ENCODE measurements at places on chromosomes 5 and 9.

DNA sequence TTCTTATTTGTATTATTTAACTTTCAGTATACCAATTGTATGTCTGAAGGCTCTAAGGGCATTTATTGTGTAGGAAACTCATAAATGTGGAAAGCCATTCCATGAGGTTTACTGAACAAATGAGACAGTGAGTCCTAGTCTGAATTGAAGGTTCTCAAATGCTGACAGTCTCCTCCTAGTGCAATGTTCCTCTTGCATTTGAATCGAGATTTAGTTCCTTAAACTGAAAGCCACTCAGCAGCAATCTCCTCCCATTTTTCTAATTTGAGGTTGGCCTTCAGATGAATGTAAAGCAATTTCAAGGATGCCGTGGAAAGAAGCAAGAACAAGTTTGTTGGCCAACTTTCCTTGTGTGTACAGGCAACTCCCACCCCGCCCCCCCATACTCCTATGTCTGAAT, 493.2 kb upstream of the KLF4 start:
- no peak for DNase-seq

- no peak for DNase-seq
These were observed 80.4 kb upstream of the OSMR start for GRCh38 chr5:38765399-38765861.

GRCh38 chr9:93815135-93815534, 140.0 kb downstream of the BARX1 start:
- no peak for DNase-seq

DNA sequence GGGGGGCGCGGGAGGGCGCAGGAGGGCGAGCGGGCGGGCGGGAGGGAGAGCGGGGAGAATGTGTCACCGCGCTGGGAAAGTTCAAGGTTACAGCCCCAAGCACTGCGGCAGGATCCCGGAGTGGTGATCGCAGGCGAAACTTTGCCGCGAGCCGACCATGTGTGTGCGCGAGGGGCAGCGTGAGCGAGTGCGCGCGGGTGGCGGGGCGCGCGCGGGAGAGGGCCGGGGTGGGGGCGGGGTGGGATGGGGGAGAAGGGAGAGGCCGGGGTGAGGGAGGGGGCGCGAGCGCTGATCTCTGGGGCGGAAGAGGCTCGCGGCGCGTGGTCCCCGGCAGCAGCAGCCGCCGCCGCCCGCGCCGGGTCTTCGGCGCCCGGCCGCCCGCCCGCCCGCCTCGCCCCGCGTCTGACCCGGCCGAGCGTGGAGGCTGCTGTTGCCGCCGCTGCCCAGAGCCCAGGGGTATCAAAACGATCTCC, at the start of gene NFIB:
Gene NFIB, minus strand, starts transcription at position 191 of the 473 bp plus-strand sequence. CDS start 630 bp downstream, outside the sequence.
- peak; percentile 10 for DNase-seq

DNA sequence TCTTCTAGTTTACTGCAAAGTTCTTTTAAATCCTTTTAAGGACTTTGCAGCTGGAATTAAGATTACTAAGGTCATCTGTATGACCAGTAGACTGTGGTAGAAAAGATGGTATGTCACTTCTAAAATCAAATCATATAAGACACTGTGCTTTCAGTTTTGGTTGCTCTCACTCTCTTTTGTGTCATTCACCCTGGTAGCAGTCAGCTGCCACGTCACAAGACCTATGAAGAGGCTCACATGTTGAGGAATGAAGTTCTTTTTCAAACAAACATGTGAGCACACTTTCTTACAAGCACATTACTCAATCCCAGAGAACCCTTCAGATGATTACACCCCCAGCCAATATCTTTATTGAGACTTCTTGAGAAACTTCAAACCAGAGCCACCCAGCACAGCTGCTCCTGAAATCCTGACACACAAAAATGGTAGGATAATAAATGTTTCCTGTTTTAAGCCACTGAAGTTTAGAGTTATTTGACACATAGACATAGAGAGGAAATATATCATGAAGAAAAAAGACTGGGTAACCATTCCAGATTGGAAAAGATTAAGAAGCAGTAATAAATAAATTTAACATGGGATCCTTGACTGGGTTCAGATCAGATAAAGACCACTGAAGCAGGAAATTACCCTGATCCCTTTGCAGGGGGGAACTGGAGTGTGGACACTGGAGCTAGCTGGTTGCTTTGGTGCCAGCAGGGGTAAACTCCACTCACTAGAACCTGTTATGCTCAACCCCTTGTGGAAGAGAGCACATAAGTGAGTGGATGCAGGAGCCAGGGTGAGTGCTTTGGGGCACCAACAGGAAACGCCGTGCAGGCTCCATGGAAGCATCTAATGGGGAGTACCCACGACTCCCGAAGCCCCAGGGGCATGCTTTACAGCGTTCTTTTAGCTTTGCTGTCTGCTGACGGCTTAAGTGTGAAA, 64.1 kb downstream of the SLCO4C1 start:
- no peak for DNase-seq

DNA sequence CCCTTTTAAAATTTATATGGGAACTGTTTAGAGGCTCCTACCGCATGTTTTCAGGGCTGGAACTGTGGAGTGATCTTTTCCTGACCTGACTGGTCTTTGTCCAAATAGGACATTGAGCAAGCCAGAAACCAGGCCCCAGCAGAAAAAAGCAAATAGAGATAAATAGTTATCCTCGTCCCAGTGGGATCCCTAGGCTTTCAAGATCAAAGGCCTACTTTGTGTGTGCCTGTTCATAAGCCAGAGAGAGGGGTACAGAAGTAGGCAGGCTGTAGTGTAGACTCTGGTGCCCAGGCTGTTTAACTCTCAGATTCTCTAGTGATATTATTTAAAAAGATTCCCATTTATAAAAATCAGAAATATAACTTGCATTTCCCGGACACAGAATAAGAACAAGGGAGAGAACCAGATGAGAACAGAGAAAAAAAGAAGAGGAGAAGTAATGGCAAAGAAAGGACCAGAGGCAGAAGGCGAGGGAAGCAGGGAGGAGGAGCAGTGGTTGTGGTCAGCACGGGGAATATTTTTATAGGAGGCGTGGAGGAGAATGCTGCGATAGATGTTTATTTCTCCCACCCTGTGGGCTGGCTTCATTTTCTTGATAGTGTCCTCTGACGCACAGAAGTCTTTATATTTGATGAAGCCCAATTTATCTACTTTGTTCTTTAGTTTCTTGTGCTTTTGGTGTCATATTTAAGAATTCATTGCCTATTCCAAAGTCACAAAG, 101.2 kb downstream of the AOPEP start:
- no peak for DNase-seq

- DNase-seq: no peak
These were observed 10.9 kb upstream of the ZNF474 start for GRCh38 chr5:122118356-122118948.

DNA sequence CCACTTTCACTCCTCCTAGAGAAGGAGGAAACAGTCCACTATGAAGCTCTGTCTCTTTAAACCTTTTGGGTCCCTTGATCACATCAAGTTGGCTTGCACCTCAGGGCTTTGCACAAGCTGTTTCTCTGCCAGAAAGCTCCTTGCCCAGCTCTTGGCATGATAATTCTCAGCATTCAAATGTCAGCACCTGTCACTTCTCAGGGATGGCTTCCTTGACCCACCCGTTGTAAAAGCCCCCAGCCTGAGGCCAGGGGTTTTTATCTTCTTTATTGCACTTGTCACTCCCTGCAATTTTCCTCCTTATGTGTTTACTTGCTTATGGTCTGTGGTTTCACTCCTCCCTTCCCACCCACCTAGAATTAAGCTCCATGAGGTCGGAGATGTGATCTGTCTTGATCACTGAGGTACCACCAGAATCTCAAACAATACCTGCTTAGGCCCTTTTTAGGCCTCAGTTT, 200.7 kb upstream of the TBC1D2 start:
- DNase-seq: no peak

DNA sequence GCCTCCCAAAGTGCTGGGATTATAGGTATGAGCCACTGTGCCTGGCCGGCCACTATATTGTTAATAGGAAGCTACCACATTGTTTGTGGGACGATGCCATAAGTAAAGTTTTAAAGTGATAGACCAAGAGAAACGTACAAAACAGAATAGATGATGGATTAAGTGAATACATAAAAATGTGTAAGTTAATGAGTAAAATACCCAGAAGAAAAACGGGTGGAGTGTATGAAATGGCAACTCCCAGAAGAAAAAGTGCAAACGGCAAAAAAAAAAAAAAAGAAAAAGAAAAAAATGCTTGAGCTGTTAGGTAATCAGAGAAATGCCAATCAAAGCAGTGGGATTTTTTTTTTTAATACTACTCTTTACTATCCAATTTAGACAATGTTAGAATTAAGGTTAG, 246.0 kb downstream of the PDZD2 start:
- no peak for DNase-seq

DNA sequence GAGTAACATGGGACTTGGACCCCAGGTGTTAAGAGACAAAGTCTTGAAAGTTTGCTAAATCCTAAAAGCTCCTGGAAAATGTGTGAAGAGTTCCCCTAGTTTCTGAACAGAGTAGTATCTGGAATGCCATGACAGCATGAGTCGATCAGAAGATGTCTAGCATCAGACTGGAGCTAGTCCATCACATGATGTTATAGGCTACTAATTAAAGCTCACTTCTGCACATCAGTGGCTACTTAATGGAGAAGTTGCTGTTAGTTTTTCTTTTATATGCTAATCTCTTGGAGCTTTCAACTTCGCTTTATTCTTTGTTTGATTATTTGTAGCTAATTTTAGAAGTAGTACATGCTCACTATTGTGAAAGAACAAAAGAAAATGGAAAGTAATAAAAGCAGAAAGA, 471.3 kb upstream of the KLF4 start:
- DNase-seq: no peak

Measured in CD4-positive, alpha-beta T cell treated with Interleukin-6 for 4 hours (primary cell).